ENCODE measurements at places on chromosomes 12 and 14.

- no peak for DNase-seq
These were observed 2.1 kb upstream of the PYGL start for GRCh38 chr14:50946234-50946935.

GRCh38 chr14:77024171-77024691 is 4.3 kb downstream of the IRF2BPL start:
- no peak for DNase-seq

DNA sequence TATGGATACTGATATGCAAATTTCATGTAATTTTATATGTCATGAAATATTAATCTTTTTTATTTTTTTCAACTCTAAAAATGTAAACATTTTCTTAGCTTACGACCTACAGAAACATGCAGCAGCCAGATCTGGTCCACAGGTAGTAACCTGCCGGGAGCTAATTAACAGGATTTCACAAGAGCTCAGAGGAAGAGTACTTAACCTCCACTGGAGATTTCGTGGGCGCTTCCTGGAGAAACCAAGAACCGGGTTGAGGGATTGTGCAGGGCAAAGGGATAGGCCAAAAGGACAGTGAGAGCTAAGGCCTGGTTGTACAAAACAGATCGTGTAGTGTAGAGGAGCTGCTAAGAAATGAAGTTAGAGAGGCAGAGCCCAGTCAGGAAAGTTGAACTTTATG is 315.7 kb downstream of the PAWR start:
- DNase-seq = no peak

- DNase-seq = no peak
These were observed 219.9 kb downstream of the AACS start for GRCh38 chr12:125284945-125285685.

- no peak for DNase-seq
These were observed 105.8 kb upstream of the ATXN7L3B start for GRCh38 chr12:74431801-74432200.

DNA sequence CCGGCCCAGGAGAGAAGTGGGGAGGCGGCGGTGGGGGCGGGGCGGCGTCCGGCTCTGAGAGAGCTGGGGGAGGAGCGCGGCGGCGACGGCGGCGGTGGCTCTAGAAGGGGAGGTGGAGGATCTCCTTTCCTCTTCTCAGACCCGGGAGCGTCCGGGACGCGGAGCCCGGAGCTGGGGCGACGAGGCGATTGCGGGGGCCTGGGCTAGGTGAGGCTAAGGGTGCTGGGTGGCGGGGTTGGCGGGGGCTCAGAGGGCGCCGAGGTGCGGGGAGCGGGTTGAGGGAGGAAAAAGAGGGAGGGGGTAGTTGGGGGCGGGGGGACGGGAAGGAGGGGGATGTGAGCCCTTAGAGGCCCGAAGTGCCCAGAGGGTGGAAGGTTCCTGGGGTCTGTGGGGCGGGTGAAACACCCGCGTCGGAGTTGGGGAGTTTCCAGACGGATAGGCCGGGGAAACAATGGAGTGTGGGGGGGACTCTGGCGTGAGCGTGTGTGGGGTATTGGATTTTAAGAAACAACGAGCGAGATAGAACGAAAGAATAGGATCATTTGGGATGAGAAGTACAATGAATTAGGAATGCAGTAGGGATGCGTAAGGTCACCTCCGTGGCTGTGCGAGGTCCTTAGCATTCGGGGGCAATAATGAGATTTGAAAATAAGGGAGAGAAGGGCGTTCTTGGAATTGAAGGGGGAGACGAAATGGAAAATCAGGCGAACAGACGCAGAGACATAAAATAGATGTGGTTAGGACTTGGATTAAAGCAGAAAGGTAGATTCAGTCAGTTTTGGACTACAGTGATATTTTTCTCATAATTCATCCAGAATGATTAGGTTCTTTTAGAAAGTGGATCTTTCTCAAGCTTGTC is at the start of gene SPATS2:
SPATS2 (plus strand) TSS at position 82 of the 859 bp plus-strand sequence. CDS start 93,551 bp downstream, outside the sequence.
- no peak for DNase-seq

GRCh38 chr12:113929312-113929989 is 36.7 kb downstream of the RBM19 start:
- DNase-seq = no peak

DNA sequence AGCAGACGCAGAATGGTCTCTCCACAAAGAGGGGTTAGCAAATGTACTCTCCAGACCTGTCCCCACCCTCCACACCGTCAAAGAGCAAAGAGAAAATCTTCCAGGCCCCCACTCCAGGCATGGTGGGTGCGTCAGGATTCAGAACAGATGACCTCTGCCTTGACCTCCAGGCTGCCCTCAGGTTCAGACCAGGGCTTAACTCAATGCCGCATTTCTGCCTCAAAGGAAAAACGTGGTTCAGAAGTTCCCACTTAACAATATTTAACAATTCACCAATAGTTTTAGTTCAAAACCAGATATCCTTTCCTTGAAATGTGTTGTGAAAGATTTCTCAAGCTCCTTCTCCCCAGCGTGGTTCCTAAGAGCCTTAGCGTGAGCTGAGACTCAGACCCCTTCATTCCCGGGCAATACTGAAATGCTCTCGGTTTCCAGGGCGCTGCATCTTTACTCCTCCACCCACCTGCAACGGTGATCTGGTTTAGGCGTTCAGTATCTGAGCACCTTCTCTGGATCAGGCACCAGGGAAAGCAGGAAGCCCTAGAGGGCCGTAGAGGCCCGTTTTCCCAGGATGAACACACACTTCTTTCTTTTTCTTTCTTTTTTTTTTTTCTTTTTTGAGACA is 22.9 kb downstream of the HSP90AA1 start:
- no peak for DNase-seq
